Esophagus mucosa (tissue), 1 donor: ENCODE measurements at places on chromosomes 13 and 19. TPM values are rescaled to one million over a fixed set of nuclear protein-coding genes. Genes with fewer than 3 reads are reported as not detected.

The CILP2 gene
- not detected for total RNA-seq

The CALR3 gene
- not detected for total RNA-seq

The C1QTNF9 gene
- total RNA-seq, result not detected

The VWA8 gene
- 11.5 TPM for total RNA-seq

The CD177 gene
- total RNA-seq, result 2.4 TPM

The DAND5 gene
- total RNA-seq, result not detected

The IL12RB1 gene
- 0.36 TPM for total RNA-seq

The GPC6 gene
- 0.96 TPM for total RNA-seq

The MYH14 gene
- 66.0 TPM for total RNA-seq

The CIC gene
- total RNA-seq, result 31.4 TPM

The ZNF682 gene
- total RNA-seq, result 3.3 TPM

The ZNF579 gene
- total RNA-seq, result 3.4 TPM

The ZNF296 gene
- 8.1 TPM for total RNA-seq

The ZNF66 gene
- 2.4 TPM for total RNA-seq

The CADM4 gene
- 13.0 TPM for total RNA-seq

The FCER2 gene
- 0.20 TPM for total RNA-seq

The CEBPA gene
- 18.3 TPM for total RNA-seq

The LILRB1 gene
- total RNA-seq, result 1.3 TPM

The NOVA2 gene
- total RNA-seq, result 0.40 TPM

The CA11 gene
- total RNA-seq, result 3.1 TPM

The CHAMP1 gene
- total RNA-seq, result 8.9 TPM

The ABCC4 gene
- total RNA-seq, result 4.4 TPM

The CNN1 gene
- total RNA-seq, result 8.3 TPM

The ZIC2 gene
- total RNA-seq, result 0.04 TPM

The EDNRB gene
- total RNA-seq, result 2.6 TPM

The VPS36 gene
- 39.1 TPM for total RNA-seq

The ZNF737 gene
- 2.3 TPM for total RNA-seq

The CARS2 gene
- 35.5 TPM for total RNA-seq

The NLRP4 gene
- total RNA-seq, result not detected

The ZNF90 gene
- 0.96 TPM for total RNA-seq

The TGFBR3L gene
- total RNA-seq, result 0.72 TPM

The KLK2 gene
- not detected for total RNA-seq

The FAM216B gene
- total RNA-seq, result not detected

The TRAPPC2B gene
- 8.4 TPM for total RNA-seq

The CCDC124 gene
- 52.5 TPM for total RNA-seq

The CNFN gene
- 1,078 TPM for total RNA-seq

The C2CD4C gene
- total RNA-seq, result 0.16 TPM

The PCDH17 gene
- 2.1 TPM for total RNA-seq
